Right ventricle myocardium inferior (tissue), 1 donor: ENCODE measurements at places on chromosomes 11 and 22.

GRCh38 chr22:40224702-40225101 lies 47.0 kb downstream of the TNRC6B start:
- DNase-seq = no peak

GRCh38 chr11:7567311-7567710 lies 53.5 kb downstream of the PPFIBP2 start:
- DNase-seq = no peak

DNA sequence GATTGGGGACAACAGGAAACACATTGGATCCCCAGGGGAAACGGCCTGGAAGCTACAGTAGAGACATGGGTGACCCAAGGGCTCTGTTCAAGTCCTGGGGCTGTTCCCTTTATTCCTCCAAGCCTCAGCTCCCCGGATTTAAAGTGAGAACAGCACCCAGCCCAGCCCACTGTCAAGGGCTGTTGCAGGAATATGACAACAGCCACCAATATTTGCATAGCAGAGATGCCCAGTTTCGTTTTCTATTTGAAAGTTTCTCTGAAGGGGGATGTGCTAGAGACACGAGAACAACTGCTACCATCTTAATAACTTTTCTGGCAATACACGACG lies 81.1 kb upstream of the WNT7B start:
- DNase-seq = no peak

DNA sequence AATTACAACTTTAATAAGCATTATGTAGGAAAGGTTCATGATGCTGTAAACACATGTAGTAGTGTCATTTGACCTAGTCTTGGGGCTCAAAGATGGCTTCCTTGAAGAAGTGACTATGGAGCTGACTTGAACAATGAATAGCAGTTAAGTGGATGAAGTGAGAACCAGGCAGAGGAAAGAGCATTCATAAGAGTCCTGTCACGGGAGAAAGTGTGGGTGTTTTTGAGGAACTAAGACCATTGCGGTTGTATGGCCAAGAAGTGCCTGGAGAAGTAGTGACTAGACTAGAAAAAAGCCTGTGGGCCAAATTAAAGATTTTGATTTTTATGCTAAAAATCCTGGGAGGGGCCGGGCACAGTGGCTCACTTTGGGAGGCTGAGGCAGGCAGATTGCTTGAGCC lies 7.2 kb upstream of the IL18BP start:
- DNase-seq = no peak

GRCh38 chr11:34238966-34239365 lies 118.8 kb downstream of the ABTB2 start:
- DNase-seq = no peak

GRCh38 chr22:46996595-46997310 lies 234.3 kb downstream of the TBC1D22A start:
- no peak for DNase-seq

DNA sequence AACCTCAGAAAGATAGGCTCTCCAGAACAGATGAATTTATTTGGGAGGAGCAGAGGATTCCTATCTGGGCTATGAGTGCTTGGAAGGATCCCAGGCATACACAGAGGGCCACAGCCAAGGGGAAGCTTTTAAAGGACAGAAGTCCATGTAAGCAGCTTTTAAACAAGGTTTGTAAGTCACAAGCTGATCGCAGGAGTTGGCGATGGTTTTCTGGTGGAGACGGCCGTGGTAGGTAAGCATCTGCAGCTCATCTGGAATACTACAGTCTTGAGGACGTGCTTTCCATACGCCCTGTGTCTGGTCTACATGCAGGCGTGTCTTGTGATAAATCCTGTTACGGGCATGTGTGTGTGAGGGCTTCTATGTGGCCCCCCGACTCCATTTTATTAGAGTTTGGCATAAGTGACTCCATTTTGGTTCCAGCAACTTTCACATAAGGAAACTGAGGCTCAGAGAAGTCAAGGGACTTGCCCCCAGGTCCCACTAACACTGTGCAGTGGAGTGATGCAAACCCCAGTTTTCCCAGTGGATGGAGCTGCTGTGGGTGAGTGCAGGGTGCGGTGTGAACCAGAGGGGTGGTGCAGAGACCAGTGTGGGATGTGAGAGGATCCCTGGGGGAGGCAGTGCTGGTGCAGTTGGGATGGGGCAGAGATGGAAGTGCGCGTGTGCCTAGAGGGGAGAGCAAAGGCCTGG lies 11.8 kb upstream of the ACY3 start:
- DNase-seq = no peak

- DNase-seq = no peak
These were observed 16.5 kb downstream of the ATP6V1E1 start for GRCh38 chr22:17612057-17612456.

- no peak for DNase-seq
These were observed 18.5 kb upstream of the TMEM184B start for GRCh38 chr22:38291201-38291777.

- peak; percentile 8 for DNase-seq
These were observed 626.3 kb downstream of the TBC1D22A start for GRCh38 chr22:47388778-47389177.

- no peak for DNase-seq
These were observed 106.8 kb downstream of the RBFOX2 start for GRCh38 chr22:35921777-35922176.

- no peak for DNase-seq
These were observed 83.5 kb downstream of the ACER3 start for GRCh38 chr11:76944225-76944624.
